Metanephros (tissue), 2 donors: ENCODE measurements at places on chromosomes 11 and 22. TPM values are rescaled to one million over a fixed set of nuclear protein-coding genes. Genes with fewer than 3 reads are reported as not detected.

CLP1 gene
- total RNA-seq = 10.5 TPM

PDGFD gene
- 24.3 TPM for total RNA-seq

MAPK1 gene
- 116 TPM for total RNA-seq

ZP1 gene
- total RNA-seq = not detected

TBCEL gene
- 45.1 TPM for total RNA-seq
